ENCODE measurements at places on chromosomes 11 and 22. TPM values are rescaled to one million over a fixed set of nuclear protein-coding genes. Genes with fewer than 3 reads are reported as not detected.

DNA sequence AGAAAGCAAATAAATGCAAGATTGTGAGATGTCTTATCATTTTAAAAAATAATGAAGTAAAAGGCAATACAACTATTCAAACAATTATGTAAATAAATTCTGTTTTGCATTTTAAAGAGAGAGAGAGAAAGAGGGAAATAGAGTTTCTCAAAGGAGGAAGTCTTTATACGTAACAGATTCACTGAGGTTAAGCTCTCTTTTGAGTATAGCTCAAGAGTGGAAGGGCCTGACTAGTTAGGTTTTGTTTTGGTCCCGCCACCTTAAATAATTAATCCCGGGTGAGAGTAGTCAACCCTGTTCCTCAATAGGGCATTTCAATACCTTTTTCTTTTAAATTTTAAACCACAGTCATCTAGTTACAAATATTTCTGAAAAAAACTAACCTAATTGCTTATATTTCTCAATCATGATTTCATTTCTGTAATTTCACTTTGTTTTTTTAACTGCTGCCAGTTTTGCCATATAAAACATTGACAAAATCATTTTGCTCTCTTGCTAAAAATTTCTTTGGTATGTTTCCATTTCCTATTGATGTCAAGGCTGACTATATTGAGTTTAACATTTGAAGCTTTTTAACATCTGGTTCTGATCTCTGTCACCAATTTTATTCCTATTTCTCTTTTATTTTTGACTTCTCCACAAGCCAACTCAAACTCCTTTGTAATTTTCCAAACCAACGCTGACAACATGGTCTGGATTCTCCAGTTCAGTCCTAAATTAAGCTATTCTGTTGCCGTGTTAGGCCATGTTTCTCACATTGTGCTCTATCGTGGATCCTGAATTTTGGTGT, 10.3 kb downstream of the OR10D3 start:
- DNase-seq = no peak

DNA sequence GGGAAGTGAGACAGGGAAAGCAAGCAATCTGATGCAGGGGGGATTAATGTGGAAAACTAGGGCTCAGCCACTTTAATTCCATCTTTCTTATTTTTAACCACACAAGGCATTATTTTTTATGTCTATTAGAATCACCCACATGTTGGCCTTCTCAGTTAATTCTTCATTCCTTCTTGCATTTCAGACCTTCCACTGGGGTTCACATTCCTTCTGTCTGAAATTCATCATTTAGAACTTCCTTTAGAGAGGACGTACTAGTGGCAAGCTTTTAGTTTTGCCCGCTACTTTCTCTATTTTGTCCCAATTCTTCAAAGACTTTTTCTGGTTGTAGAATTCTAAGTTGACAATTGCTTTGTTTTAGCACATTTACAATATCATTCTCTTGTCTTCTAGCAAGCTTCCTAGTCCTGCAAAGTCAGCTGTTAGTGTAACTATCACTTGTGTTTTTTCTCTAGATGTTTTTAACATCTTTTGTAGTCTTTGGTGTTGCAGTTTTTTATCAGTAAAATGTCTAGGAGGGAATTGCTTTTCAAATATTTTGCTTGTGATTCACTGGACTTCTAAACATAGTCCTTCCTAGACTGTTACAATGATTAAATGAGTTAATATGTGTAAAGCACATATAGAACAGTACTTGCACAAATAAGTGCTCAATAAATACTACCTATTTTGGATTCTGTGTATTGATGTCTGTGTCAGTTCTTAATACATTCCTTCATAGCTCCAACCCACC, 5.5 kb upstream of the NNMT start:
- no peak for DNase-seq

DNA sequence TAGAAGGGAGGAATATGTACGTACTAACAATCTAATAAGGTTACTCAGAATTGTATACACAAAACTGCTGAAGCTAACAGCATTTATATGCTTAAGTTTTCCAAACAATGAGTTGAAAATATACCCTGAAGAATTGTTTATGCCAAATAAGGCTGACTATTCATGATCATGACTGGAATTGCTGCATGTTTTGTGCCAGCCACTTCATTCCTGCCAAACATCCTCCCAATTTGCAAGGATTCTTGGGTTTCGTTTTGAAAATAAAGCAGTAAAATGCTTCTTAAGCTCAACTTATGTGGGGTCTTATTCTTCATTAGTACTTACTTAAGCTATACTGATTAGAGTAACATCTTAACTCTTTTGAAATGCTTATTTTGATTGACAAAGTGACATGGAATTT, 149.0 kb downstream of the SPON1 start:
- no peak for DNase-seq

DNA sequence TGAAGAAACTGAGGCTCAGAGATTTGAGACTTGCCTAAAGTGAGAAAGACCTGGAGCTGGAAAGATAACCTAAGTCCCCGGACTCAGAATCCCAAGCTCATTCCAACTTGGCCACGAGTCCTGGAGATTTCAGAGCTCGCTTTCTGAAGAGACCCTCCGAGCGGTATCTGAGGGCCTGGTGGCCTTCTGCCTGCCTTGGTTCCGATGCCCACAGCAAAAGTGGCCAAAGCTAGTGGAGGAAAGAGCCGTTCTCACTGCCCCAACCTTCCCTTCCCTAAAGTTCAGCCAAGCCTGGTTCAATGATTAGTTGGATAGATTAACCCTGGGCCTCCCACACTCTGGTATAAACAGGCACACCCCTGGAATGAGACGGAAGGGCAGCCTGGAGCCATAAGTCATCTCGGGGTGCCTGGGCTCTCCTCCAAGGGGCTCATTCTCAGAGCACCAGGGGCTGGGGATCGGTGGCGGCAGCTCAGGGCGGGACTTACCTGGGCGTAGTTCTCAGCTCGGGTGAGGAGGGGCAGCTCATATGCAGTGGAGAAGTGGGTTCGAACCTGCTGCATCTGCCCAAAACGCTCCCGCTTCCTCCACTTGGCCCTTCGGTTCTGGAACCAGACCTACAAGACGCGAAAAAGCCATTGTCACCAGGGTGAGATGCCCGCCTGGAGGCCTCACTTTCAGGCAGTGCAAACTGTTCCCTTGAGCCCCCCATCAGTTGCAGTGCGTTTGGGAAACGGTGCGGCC, 42.8 kb downstream of the ALX4 start:
- DNase-seq = no peak

- DNase-seq = no peak
These were observed 120.2 kb downstream of the TRIM29 start for GRCh38 chr11:120017582-120018150.

WDR74 gene
- total RNA-seq = 31.6 TPM

GRCh38 chr22:36938886-36939285, 25.5 kb downstream of the CSF2RB start:
- DNase-seq = no peak

GRCh38 chr11:108926841-108927577, 262.1 kb downstream of the DDX10 start:
- DNase-seq = no peak

TMEM258 gene
- total RNA-seq = 116 TPM

DNA sequence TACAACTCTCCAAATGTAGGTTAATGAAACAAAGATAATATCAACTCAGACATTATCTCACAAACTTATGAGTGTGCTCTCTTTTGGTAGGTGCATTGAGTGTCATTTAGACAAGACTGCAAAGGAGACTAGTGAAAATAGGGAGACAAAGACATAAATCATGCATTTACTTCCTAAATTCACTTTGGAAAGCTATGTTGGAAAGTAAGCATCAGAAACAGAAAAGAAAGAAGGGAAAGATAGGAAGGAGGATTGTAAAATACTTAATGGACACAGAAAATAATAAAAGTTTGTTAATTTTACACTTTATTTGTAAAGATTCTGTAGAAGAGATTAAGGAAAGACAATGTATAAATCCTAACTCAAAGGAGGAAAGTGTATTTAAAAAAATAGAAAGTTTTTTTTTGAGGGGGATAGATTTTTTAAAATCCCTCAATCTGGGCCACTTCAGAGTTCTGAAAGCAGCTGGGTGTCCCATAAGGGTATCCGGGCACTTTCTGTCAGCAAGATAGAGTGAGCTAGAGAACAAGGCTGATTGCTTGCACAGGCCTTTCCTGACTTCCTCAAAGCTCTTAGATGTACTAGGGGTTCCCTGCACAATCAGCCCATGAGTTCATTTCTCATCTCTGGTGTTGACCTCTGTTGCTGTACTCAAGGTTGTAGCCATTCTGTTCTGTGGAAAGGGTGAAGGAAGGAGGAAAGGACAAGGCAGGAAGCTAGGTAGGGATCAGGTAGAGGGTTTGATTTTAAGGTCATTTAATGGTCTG, 22.4 kb upstream of the RDX start:
- DNase-seq = no peak

PARVA gene
- 105 TPM for total RNA-seq

XRRA1 gene
- total RNA-seq = 16.2 TPM

DNA sequence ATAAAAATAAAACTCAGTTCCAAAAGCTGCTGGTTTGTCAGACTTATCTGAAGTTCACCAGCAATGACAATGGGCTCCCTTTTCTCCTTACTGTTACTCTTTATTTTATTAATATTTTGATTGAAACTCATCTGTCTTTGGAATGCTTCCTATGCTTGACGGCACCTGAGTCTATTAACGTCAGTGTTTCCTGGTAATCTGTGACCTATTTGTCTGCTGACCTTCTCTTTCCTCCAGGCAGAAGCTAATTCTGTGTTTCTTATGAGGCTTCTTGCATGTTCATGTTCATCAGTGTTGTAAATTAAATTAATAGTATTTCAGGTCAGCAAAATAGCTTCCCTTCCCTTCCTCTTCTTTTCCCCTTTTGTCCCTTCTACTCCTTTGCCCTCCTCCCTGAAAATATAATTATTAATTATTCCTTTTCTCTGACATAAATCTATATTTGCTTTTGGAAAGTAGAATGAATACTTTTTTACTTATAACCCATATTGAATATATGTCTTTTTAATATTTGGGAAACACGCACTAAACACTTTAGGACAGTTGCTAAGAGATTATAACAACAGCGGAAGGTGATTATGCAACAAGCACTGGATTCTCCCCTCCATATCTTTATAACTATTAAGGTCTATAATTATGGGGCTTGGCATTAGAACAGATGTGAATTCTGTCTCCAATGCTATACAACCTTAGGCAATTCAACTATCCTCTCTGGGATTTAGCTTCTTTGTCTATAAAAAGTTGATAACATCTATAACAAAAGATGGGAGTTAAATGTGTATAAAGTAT, 32.1 kb upstream of the PCF11 start:
- no peak for DNase-seq

DNA sequence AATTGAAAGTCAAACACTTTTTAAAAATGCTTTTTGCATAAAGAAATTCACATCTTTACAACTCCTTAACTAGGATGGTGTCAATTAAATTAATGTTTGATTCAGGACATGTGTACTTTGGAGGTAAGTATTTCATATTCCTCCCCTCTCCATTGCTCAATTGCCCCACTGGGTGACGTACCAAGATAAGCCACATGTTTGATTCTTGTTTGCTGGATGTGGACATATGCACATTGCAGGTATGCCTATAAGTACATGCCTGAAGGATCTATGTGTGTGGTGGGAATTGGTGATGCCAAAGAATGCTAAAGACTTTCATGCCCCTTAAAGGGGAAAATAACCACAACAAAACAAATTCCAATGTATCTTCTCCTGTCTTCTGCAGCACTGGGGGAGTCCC, 5.8 kb downstream of the CD44 start:
- no peak for DNase-seq

SEC14L2 gene
- 35.4 TPM for total RNA-seq

FXYD6 gene
- 185 TPM for total RNA-seq

- peak; percentile 84 for DNase-seq
These were observed 10.7 kb upstream of the ACCSL start for GRCh38 chr11:44036811-44037657.

CACNA1I gene
- 0.43 TPM for total RNA-seq

GVQW3 gene
- total RNA-seq = 3.0 TPM

DNA sequence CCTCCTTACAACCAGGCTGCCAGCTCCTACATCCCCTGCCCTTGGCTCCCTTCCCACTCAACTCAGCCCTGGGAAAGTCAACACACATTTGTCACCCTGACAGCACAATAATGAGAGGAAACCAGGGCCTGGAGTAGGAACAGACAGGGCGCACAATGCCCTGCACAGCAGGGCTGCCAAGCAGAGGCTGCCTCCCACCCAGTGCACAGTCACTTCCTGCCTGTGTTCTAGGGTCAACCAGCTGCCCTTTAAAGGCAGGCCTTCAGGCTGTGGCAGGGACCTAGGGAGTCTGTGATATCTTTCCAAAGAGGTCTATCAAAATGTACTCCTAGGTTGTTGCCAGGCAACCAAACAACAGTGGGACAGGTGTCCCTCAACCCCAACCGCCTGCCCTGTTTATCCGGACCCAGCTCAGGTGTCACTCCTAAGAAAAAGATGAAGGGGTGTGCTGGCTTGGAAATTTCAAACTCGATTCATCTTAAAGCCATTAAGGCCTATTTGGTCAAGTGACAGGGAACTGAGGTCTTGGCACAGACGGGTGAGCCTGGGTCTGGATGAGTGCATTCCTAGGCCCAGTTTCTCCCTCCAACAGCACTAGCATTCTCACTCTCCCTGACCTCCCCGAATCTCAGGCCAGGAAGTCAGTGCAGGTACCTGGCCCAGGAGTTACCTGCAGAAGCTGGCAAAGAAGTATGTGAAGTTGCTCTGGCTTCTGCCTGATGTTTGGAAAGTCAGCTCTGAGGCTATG, 110.3 kb upstream of the PITPNB start:
- peak; percentile 83 for DNase-seq

DNA sequence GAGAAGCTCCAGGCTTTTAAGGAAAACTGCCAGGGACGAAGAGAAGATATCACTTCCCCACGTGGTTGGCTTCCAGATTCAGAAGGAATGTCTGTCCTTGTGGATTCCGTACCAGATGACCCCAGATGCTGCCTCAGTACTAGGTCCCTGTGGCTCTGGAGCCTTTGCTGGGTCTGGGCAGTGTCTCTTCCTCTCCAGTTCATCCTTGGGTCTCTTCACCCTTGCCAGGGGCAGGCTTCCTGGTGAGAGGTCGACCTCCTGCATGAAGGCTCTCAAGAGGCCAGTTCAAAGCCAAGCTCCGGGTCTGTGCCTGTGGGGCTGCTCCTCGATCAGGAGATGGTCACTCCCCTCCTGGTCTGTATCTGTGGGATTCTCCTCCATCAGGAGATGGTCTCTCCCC, 74.7 kb upstream of the B3GAT1 start:
- DNase-seq = no peak

DNA sequence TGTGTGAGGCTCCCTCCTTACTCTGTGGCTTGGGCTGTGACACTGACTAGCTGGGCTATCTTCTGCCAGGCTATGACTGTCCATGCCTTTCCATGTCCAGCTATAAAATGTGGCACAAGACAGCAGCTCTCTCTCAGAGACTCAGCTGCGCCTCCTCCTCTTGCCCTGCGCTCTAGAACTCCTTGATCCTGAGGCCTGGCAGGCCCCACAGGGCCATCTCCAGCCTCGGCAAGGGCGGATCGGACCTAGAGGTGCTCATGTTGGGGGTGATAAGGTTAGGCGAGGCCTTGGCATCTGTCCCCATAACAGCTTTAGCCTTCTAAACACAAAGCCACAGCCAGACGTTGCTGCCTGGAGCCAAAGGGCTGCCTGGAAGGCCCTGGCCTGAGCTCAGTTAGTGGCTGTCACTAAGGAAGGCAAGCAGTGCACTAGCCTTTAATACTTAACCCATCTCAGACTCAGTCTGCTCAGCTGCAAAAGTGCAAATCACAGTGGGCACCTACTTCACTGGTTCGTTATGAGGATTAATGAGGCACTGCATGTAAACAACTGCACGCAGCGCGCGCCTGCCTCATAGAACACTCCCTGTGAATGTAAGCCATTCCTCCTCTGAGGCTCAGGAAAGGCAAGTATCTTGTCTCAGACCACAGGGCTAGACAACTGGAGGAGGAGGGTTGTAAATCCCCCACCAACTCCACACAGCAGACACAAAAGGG, 1.2 kb downstream of the GUCD1 start:
- DNase-seq = no peak
